GM03348 (cell line): ENCODE measurements at places on chromosomes 7 and 10.

DNA sequence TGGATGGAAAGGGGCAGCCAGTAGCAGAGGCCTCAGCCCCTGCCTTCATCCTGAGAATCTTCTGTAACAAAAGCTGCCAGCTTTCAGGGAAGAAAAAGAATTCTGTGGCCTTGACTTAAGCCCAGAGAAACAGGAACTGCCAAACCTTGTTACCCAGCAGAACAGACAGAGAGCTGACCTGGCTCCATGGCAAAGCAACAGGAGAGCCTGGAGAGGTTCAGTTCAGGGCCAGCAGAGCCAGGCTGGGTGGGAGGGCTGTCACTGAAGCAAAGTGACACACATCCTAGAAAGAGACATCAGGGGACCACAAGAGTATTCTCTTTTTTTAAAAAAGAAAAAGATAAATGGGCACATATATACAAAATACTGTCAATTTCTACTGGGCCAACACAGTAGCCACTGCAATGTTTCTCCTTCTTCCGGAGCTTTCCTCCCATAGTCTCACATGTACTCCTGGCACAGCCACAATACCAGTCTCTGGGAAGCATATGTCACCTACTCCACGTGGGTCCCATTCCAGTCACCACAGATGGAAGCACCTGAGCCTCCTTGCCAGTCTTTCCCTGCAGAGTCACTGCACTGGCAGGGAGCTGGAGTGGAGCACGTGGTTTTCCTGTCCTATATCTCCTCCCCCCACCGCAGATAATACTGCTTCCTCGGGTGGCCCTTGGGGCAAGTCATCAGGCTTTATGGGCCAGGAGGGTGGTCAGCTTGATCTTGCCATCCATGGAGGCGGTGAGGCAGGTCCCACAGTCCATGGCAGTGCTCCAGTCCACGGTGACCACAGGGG, 15.2 kb upstream of the CYREN start:
- no peak for DNase-seq

DNA sequence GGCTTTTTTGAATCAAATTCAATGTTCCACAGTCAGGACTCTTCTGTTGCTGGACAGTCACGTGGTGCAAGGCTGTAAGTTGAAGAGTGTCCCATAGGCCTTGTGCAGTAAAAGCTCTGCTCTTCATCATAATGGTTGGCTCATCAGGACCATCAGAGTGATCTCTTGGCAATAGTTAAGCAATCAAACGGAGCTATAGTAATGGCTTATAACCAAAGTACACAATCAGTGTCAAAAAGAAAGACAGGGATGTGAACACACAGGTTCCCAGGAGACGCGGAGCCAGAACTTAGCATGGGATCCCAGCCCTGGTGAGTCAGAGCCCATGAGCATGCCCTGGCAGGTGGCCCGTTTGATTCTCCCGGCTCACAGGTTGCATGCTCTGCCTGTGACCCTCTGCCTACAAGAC, 10.8 kb upstream of the GPNMB start:
- no peak for DNase-seq

GRCh38 chr7:82789883-82790609, 346.5 kb upstream of the CACNA2D1 start:
- DNase-seq, result peak; percentile 1

GRCh38 chr7:49778731-49779270, 5.4 kb downstream of the VWC2 start:
- no peak for DNase-seq

GRCh38 chr7:135322571-135323340, 89.1 kb downstream of the STRA8 start:
- no peak for DNase-seq

DNA sequence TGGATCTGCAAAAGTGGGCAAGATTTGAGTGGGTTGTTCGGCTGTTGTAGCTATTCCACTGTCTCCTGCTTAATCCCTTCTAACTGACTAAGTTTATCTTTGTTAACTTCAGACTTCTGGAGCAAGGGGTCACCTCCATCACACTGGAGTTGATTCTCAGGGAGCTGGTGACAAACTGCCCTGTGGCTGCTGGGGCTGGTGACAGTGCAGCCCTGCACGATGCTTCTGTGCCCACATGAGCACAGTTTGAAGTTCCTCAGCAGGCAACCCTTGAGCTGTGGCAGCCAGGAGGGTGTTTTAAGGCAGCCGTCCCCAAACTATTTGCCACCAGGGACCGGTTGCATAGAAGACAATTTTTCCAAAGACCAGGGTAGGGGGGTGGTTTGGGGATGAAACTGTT, 40.5 kb downstream of the ADRB1 start:
- DNase-seq, result no peak

DNA sequence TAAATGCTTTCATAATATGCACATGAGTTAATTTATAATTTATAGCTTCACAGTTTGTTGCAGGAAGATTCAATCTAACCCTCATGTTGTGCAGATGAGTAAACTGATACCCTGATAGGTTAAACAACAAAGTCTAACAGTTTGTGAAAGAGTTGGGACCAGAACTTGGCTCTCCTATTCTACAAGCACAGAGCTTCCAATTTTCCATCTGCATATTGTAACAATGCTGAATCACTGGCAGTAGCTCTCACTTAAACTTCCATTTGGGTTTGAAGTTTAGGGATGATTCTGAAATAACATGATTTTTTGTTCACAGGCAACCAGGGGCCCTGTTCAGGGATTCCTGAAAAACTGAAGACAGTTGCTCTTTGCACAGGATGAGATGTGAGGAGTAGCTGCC, 179.3 kb downstream of the XPNPEP1 start:
- peak; percentile 3 for DNase-seq

DNA sequence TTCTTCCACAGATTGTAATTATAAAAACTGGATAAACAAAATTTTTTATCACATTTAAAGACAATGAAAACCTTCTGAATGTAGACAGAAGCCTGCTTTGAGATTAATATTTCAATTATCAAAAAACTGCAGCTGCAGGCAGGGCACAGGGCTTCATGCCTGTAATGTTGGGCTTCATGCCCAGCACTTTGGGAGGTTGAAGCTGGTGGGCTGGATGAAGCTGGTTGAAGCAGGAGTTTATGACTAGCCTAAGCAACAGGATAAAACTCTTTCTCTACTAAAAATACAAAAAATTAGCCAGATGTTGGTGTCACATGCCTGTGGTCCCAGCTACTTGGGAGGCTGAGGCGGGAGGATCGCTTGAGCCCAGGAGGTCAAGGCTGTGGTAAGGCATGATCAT, 41.2 kb downstream of the PDZD8 start:
- DNase-seq, result no peak

- no peak for DNase-seq
These were observed 5.4 kb upstream of the ANKRD7 start for GRCh38 chr7:118219157-118219512.

- peak; percentile 65 for DNase-seq
These were observed 261.1 kb upstream of the CSTF2T start for GRCh38 chr10:51960494-51960895.

- DNase-seq, result peak; percentile 82
These were observed 134.4 kb downstream of the ITGA8 start for GRCh38 chr10:15585303-15585715.

DNA sequence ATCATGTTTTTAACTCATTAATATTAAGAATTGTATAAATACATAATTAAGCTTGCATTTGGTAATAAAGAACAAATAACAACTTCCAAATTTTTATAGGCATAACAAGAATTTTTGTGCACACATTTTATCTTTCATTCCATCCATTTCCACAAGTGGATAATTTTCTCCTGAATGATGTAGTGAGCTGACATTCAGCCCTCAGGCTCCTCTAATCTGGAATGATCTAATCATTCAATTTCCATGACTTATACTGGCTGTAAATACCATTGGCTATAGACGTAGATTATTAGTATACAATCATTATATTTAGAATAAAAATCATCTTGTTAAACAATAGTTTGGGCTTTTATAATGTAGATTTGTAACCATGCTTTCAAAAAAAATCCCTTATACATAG, 287.2 kb upstream of the GHITM start:
- DNase-seq, result no peak

- DNase-seq, result no peak
These were observed 78.8 kb downstream of the PDSS1 start for GRCh38 chr10:26776258-26776657.

DNA sequence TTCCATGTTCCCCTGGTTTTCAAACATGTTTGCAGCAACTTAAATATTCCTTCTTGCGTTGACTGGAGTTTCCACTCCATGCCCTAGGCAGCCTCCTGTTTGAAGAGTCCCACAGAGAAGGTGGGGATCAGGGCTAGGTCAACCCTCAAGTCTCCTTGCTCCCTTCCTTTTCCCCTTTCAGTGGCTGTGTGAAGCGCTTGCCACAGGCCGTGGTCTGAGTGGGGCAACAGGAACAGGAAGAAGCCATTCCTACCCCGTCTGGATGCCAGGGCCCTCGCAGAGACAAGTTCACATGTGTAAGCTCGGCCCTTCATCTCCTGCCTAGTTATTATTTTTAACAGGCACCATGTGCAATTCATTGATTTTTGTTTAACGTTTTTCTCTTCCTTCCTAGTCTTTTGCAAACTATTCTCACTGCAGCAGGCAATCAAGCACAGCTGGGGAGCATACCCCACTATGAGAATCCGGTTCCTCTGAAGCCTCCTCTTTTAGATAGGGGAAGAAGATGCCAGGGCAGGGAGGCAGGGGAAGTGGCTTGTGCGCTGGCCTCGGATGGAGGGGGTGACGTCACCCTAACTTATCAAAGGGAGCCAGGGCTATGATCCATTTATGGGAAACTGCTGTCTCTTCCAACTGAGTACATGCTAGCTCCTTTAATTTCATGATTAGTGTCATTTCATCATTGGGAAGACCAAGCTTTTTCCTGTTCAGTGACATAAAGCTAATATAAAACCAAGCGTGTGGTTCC, 64.2 kb downstream of the PRLHR start:
- peak; percentile 41 for DNase-seq

DNA sequence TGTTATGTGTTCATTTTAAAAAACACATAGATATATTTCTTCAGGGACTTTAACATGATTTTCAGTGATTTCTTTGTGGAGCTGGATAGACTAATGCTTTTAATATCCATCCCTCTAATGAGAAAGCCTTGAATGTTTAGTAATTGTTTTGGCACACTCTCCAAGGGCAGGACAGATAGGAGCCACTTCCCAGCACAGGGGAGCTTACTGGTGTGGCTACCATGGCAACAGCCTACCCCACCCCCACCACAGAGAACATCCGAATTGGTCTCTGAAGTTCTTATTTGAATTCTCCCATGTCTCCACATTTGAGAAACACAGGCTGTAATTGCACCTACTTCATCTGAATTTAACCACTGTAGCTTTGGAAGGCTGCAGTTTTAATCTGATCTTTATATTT, 87.7 kb downstream of the PRKG1 start:
- no peak for DNase-seq

DNA sequence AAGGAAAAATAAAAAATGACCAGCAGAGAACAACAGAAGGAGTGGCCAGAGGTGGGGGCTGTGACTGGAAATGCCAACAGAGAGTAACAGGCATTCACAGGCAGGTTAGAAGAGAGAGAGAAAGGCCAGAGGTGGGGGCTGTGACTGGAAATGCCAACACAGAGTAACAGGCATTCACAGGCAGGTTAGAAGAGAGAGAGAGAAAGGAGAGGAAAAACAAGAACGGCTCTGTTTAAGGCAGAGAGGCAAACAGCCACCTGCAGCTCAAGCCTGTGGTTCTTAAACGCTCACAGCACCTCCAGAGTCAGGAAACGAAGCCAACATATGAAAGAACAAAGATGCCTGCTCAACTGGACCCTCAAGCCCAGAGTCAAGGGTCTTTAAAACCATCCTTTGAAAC, 39.5 kb upstream of the DGKI start:
- DNase-seq, result no peak

- peak; percentile 76 for DNase-seq
These were observed 14.7 kb downstream of the FKBP6 start for GRCh38 chr7:73342645-73343044.

GRCh38 chr10:17005621-17006566, 123.7 kb downstream of the CUBN start:
- DNase-seq, result no peak

GRCh38 chr7:133572843-133573242, 320.0 kb downstream of the EXOC4 start:
- DNase-seq, result no peak

DNA sequence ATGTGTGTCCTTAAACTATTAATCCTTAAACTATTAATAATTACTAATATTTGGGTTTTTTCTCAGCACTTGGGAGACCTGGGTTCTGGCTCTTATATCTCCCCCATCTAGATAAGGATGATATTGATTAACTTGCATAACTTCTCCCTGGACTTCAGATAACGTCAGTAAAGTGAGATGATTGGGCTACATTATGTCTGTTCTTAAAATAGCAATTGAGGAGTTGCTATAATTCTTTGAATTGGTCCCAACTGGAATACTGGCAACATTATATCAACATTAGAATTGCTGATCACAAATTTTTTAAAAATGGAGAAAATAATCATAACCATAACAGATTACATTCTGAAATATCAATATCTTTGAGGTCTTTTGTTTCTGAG, 1.9 kb downstream of the APBB1IP start:
- no peak for DNase-seq

DNA sequence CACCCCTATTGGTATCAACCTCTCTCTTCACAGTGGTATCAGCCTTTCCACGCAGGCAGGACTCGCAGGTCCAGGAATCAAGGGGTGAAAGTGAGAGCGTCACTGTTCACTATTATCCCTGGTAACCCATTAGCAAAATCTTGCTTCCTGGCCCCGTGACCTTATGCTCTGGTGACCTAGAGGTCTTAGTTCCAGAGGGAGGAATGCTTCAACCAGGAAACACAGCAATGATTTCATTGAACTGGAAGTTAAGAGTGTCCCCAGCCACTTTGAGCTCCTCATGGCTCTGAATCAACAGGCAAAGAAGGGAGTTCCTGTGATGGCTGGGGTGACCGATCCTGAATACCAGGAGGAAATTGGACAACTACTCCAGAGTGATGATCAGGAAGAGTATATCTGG, 90.6 kb downstream of the CUL2 start:
- no peak for DNase-seq

DNA sequence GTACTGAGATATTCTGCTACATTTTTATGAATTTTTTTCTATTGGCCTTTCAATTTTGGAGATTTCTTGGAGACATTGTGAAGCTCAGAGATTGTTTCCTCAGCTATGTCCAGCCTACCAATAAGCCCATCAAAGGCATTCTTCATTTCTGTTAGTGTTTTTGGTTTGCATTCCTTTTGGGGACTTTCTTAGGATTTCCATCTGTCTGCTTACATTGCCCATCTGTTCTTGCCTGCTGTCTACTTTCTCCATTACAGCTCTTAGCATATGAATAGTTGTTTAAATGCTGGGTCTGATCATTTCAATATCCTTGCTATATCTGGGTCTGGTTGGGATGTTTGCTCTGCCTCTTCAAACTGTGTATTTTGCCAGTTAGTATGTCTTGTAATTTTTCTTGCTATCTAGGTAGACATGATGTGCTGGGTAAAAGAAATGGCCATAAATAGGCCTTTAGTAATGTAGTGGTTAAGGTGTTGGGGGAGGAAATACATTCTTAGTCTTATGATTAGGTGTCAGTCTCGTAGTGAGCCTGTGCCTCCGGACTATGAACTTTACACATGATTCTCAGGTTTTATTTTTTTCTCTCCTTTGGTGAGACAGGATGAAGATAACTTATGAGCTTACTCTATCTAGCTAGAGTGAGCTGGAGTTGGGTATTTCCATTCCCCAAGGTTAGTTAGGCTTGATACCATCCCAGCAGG, 32.6 kb upstream of the NME8 start:
- DNase-seq, result no peak
